ENCODE measurements at places on chromosomes 2 and 18. TPM values are rescaled to one million over a fixed set of nuclear protein-coding genes. Genes with fewer than 3 reads are reported as not detected.

SLC11A1 gene
- total RNA-seq = 6.8 TPM

GRCh38 chr2:233372855-233373254 lies 18.6 kb downstream of the DGKD start:
- no peak for DNase-seq

- DNase-seq = no peak
These were observed 661 bp upstream of the MGAT5 start for GRCh38 chr2:134253117-134253704.

- DNase-seq = no peak
These were observed 376.4 kb upstream of the VWC2L start for GRCh38 chr2:214034417-214034816.

DNA sequence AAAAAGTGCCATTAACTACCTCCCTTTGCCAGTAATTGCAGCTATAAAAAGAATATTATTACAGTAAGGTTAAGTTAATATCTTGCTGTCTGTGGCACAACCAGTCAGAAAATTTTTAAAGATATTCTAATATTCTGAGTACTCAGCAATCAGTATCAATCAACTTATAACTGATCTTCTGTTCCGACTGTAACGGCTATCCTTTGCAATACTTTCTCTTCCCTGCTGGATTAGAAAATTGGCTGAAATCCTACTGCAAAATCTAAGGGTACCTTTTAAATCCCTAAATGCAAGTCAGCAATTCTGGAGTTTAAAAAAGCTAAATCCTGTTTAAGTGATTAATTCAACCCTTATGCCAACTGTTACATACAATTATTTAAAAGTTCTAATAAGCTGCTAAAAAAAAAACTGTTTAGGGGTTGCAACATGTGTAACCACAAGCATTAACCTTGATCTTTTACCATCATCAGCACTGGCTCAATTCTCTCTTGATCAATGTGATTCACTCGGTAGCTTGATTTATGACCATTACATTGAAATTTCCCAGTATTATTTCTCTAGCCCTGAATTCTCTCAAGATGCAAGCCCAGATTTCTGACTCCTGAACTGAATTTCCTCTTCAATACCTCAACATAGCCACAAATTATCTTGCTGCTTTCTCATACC lies 20.5 kb downstream of the GAREM1 start:
- DNase-seq = no peak

GRCh38 chr18:69947361-69948133 lies at the start of gene CD226:
Gene CD226, minus strand, starts transcription at chr18:69947873. Its CDS starts 467 bp downstream, at chr18:69947406.
- DNase-seq = no peak

RGPD5 gene
- total RNA-seq = 53.6 TPM

ICOS gene
- total RNA-seq = 0.10 TPM

- DNase-seq = no peak
These were observed 3.4 kb downstream of the B4GALT6 start for GRCh38 chr18:31680831-31681568.

ITGA4 gene
- total RNA-seq = 16.6 TPM

SLC14A1 gene
- 4.0 TPM for total RNA-seq

GRCh38 chr2:235050980-235051351 lies 99.1 kb downstream of the SH3BP4 start:
- DNase-seq = peak; percentile 96

CHCHD5 gene
- 13.3 TPM for total RNA-seq

RNASEH1 gene
- total RNA-seq = 22.2 TPM

HNMT gene
- total RNA-seq = 17.3 TPM

SLC25A12 gene
- total RNA-seq = 83.1 TPM

GRCh38 chr18:53796040-53796729 lies 428.3 kb downstream of the MBD2 start:
- DNase-seq = no peak

GRCh38 chr2:145992572-145992971 lies 1472.7 kb upstream of the ZEB2 start:
- no peak for DNase-seq

COL4A3 gene
- total RNA-seq = 7.3 TPM

CKAP2L gene
- total RNA-seq = 35.3 TPM

GRCh38 chr2:75309596-75310463 lies 110.5 kb upstream of the TACR1 start:
- DNase-seq = no peak

OTOF gene
- 12.4 TPM for total RNA-seq

GRCh38 chr18:61541673-61542072 lies 208.4 kb downstream of the CDH20 start:
- DNase-seq = peak; percentile 24

OLA1 gene
- total RNA-seq = 103 TPM

DNA sequence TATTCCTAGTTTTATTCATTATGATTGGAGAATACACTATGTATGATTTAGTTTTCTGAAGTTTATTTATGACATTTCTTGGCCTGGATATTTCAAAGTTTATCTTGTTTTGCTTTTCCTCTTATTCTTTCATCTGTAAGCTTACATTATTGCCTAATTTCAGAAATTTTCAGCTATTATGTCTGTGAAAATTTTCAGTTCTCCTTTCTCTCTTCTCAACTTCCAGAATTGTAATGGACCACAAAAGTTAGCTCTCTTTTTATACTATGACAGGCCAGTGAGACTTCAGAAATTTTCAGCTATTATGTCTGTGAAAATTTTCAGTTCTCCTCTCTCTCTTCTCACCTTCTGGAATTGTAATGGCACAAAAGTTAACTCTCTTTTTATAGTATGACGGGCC lies 97.2 kb upstream of the SCN7A start:
- DNase-seq = no peak

DNA sequence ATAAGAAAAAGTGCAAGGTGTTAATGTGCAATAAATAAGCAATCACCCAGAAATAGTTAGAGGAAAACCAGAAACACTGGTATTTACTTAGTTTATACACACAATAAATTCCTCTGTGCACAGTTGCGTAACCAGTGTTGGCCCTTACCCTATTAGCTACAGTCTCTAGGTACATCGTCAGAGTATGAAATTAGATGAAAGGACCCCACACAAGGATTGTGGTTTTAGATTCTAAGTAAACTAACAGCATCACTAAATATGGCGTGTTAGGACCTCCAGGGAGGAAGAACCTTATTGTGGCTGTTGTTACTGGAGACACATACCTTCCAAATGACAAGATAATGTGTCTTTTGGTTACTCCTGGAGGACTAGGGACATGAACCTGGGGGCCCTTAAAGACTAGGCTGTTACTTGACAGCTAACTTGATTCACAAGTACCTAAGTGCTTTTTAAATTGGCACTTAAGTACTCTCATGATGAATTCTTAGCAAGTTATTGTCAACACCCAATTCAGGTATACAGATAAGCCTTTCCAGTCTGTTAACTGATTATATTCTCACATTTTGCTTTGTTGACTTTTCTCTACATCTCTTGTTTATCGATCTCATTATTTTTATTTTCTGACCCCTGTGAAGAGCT lies 115.3 kb downstream of the FEZ2 start:
- no peak for DNase-seq

DNA sequence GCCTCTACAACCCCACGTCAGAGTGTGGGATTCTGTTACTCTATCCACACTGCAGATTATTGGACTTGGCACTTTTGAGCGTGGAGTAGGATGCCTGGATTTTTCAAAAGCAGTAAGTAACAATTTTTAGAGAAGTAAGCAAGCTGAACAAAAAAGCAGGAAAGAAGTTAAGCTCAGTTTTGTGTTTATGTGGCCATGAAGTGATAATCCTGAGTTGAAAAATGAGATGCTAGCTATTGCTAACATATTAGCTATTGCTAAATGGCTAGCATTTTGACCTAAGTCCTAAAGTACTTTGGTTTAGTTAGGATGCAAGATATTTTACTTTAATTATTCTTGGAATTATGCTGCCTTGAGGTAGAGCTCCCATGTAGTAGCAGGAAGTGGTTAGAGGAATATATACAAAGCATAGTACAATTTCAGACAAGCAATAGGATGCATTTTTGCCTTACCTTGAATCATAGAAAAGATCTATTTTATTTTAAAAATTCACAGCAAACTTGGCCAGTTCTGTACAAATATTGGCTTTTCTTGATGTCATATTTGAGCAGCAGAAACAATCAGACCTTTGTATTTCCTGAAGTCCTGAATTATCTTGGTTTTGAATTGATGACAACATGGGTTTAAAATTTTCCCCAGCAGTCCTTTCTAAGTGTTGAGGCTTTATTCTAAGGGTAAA lies 74.6 kb downstream of the COX7A2L start:
- DNase-seq = no peak

DNA sequence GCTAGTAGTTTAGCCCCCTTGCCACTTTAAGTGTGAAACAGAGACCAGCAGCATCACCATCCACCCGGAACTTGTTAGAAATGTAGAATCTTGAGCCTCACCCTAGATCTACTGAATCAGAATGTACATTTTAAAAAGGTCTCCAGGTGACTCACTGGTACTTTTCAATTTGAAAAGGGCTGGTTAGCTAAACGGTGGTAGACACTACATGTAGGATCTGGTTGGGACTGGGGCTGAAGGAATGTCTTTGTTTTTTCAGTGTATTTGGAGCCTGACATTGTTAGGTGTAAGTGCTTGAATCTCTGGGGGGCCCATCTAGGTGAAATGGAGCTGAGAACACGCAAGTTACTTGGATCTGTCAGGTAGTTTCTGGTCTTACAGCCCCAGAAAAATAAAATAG lies 44.0 kb upstream of the XPO1 start:
- no peak for DNase-seq

DNA sequence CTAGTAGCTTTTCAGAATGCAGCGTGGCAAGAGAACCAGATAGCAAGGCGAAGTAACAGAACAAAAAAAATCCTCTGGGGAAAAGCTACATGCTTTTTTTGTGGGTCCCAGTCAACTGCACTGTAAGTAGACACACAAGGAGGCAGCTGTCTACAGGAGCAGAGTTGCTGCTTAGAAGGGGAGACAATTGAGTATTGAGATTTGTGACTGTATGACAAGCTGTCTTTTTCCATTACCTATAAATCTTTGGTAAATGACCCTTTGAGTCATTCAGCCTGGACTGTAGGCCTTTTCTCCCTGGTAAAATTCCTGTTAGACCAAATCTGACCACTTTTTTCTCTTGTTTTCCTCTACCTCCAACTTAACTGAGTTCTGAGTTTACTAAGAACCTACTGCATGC lies 144.1 kb upstream of the FOSL2 start:
- DNase-seq = no peak

KIF5C gene
- 2.3 TPM for total RNA-seq

SCN9A gene
- 11.1 TPM for total RNA-seq

GRCh38 chr2:129661935-129662334 lies 317.5 kb upstream of the RAB6C start:
- DNase-seq = no peak

DNA sequence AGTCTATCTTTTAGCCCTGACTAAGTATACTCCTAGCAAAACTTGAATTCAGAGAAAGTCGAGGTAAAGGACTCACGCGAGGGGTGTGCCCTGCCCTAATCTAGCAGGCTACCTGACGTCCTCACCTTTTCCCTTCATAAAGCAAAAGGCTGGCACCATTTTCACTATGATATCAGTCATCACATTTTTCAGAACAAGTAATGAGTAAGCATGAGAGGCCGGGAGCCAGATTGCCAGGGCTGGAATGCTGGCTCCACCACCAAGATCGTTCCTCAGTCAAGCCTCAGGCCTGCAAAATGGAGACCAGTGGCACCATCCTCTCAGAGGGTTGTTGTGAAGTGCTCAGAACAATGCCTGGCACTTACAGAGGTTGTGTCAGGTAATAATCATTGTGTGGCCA lies 18.7 kb upstream of the NCKAP5 start:
- no peak for DNase-seq

GRCh38 chr2:238891457-238892203 lies 43.7 kb downstream of the TWIST2 start:
- peak; percentile 53 for DNase-seq

MAP3K19 gene
- total RNA-seq = 0.21 TPM

- DNase-seq = peak; percentile 6
These were observed 433.2 kb downstream of the FBXO15 start for GRCh38 chr18:73714466-73714865.

GRCh38 chr2:208294482-208295024 lies 28.5 kb downstream of the PIKFYVE start:
- DNase-seq = no peak

- DNase-seq = no peak
These were observed 51.5 kb downstream of the L3MBTL4 start for GRCh38 chr18:6363216-6363615.

- DNase-seq = no peak
These were observed 129.5 kb downstream of the MSTN start for GRCh38 chr2:189933041-189933440.

GRCh38 chr2:72412214-72412613 lies 264.6 kb upstream of the CYP26B1 start:
- DNase-seq = no peak

AOX1 gene
- total RNA-seq = 3.3 TPM

DNA sequence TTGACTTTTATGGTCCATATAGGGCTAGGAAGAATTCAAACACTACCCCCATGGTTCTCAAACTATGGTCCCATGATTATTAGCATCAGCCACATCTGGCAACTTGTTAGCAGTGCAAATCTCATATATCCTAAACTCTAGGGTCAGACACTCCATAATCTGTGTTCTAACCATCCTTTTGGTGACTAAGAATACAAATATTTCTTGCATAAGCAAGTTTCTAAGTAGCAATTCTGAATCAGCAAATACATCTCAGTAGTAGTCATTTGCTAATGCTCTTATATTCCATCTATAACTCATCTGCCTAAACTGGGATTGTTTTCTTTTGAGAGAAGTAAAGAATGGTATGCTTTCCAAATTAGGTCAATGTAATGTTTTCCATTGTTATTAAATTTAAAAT lies 447.3 kb downstream of the TMX3 start:
- DNase-seq = no peak

DNA sequence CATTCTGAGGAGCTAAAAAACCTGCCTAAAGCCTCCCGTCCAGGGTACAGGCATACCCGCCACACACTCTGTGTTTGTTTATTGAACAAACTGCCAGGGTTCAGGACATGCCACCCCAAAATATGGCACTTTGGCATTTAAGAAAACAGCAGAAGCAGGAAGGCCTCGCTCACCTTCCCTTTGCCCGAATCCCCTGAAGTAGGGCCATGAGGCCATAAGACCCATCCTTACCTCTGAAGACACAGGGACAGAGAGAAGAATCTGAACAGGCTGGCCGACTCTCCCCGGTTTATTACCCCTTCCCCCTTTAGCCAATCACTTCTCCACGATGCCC lies 1.7 kb upstream of the NEURL3 start:
- DNase-seq = no peak

GRCh38 chr2:72027426-72028161 lies 120.1 kb downstream of the CYP26B1 start:
- DNase-seq = no peak

Measured in tongue (tissue), 3 donors.